AG04450 (cell line): ENCODE measurements at places on chromosomes 7 and 10.

DNA sequence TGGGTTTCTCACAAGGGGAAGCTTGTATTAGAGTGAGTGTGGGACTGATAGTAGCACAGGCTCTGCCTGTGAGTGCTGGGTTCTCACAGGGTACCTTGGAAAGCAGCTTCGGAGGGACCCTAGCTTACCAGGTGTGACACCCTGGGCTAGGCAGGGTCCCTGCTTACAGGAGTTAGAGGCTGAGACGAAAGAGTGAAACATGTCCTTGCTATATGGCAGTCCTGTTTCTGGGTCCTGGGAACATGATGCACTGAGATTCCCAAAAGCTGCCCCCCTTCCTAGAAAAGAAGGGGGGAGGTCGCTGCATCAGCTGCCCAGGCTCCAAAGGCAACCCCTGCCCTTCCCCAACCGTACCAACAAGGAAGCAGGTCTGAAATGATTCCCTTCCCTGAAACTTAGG, 6.3 kb upstream of the ARHGAP22 start:
- DNase-seq = no peak

DNA sequence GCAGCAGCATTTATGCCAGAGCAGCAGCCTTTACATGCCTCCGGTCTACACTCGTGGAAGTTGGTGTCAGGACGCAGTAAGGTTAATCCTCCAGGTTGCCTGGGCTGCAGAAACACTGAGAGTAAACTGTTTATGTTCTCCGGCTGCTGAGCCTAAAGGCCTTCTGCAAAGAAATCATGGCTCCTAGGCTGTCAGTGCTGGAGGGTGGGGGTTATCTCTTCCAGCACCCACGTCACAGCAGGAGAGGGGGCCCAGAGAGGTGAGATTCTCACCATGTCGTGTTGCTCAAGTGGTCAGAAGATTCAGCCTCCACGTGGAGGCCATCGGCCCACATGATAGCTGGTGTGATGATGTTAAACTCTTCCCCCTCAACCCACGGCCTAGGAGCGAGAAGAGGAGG, 41.2 kb downstream of the COL13A1 start:
- no peak for DNase-seq

DNA sequence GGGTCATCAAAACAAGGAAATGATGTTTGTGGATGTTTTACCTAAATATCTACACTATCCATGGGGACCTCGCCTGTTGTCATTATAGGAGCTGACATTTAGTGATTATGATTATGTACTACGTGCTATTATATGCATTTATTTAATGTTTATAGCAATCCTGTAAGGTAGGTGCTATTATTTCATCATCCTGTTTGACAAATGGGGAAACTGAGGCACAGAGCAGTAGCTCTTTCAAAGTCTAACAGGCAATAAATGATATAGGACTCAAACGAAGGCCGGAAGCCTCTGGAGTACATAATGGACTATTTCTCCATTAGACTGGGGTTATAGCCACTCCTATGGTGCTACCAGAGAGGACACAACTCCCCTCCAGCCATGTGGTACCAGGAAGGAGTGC, 60.6 kb upstream of the KDM7A start:
- DNase-seq = no peak

- no peak for DNase-seq
Measured at GRCh38 chr10:60465801-60466200, 76.1 kb upstream of the ANK3 start.

DNA sequence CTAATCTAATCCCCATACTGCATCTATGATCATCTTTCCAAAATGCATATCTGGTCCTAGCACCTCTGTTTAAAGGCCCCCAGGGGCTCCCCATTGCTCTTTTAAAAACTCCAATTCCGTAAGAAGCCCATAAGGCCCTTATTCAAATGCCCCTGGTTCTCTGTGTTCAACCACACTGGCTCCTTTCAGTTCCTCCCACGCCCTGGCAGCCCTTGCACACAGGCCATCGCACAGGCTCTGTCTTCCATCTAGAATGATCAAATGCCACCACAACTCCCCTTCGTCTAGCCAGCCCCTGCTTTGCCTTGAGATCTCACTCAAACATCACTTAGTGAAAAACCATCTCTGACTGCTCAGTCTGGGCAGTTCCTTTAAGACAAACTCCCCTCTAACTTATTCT, 112.9 kb upstream of the LYZL2 start:
- no peak for DNase-seq

GRCh38 chr10:132149917-132150316, 36.8 kb upstream of the DPYSL4 start:
- DNase-seq = no peak

GRCh38 chr7:30348083-30348560, 63.7 kb downstream of the ZNRF2 start:
- DNase-seq = peak; percentile 48

DNA sequence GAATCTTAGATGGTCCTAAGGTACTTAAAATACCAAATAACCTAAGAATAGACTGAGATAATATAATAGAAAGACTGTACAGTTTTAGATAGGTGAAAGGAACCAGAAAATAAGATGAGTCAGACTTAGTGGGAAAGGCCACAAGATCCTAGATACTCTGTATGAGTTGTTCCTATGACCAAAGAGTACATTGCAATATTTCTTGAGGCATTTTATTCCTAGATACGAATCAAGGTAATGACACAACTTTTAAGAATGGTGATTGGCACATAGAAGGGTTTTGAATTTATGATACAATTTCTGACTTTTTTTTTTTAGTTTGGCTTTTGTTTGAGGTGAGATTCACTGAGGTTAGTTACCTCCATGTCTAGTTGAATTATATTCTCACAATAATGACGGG, 30.2 kb downstream of the MGAM start:
- no peak for DNase-seq

DNA sequence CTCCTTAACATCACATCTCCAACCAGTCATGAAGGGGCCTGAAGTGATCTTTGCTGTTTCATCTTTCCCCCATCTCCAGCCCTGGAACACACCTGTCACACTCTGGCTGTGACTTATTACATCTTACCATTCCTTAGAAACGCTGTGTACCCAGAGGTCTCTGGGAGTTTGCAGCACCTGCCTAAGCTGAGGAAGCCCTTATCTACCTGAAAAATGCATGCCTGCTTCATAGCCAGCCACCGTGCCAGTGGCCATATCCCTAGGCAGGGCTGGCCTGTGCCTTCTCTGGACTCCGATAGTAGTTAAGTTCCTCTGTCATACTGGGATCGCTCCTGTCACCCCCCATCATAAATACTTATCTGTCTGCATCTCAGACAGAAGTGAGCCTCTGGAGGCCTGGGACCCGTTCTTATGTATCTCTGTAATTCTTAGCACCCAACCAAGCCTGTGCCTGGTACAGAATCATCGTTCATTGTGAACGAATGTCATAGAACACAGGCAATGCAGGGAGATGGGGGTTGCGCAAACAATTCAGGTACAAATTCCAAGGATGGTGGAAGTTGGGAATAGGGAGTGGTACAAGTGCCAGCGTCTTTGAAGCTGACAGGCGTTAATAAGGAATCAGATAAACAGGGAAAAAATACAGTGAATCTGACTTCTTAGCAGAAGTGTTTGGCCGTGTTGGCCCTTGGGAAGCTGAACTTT, 254.6 kb downstream of the CAMK1D start:
- DNase-seq = no peak

GRCh38 chr10:17062955-17063484, 66.6 kb downstream of the CUBN start:
- DNase-seq = no peak

DNA sequence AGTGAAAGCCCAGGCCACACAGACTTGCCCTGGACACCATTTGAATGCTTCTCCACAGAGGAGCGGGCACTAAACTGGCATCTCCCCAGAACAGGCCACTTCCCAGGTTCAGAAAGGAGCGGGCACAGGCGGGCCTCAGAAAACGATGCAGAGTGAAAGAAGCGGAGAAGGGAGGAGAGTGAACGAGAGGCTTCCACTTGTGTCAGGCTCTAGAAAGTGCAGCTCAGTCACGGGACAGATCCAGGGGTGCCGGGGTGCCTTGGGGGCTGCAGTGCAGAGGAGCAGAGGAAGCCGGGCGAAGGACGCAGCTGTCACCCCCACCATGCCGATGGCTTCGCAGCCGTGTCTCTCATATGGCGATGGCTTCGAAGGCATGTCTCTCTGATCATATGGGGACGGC, 26.1 kb upstream of the PRKAR1B start:
- no peak for DNase-seq

DNA sequence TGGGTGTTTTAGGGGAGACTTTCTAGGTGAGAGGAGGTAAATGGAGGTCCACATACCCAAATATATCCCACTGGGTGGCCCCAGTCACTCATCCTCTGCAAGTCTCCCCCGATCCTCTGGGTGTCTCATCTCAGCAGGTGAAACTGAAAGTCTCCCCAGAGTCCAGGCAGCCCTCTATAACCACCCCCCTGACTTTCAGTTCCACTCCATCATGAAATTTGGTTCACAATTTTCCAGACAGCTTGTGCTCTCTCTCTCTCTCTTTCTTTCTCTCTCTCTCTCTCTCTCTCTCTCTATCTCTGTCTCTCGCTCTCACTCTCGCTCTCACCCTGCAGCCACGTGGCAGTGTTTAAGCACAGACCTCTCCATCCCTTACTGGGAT, 56.7 kb upstream of the ELN start:
- no peak for DNase-seq

DNA sequence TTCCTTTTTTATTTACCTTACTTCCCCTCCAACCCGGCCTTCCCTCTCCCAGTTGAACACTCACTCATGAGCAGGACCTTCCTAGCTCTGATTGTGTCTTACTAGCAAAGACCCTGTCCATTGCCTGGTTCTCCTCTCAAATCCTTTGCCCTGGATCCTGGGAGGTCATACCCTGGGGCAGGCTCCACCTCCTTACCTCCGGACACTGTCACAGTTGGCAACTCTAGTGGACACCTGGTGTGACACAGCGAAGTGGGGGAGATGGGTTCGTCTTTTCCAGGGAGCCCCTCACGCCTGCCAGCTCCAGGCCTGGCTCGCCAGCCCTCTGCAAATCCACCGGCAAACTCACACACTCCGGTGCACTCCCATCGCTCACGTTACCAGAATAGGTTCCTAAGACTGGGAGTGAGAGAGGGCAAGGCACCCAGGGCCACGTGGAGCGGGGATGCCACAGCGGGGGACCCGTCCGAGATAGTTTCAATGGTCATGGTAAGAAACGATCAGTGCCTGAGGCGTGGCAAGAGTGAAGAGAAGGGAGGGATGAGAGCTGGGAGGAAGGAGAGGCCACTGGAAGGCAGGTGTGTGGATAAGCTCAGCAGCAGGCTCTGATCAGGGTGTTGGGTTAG, 30.9 kb upstream of the TMEM72 start:
- no peak for DNase-seq

- DNase-seq = no peak
Measured at GRCh38 chr7:41878309-41879295, 175.7 kb upstream of the INHBA start.

DNA sequence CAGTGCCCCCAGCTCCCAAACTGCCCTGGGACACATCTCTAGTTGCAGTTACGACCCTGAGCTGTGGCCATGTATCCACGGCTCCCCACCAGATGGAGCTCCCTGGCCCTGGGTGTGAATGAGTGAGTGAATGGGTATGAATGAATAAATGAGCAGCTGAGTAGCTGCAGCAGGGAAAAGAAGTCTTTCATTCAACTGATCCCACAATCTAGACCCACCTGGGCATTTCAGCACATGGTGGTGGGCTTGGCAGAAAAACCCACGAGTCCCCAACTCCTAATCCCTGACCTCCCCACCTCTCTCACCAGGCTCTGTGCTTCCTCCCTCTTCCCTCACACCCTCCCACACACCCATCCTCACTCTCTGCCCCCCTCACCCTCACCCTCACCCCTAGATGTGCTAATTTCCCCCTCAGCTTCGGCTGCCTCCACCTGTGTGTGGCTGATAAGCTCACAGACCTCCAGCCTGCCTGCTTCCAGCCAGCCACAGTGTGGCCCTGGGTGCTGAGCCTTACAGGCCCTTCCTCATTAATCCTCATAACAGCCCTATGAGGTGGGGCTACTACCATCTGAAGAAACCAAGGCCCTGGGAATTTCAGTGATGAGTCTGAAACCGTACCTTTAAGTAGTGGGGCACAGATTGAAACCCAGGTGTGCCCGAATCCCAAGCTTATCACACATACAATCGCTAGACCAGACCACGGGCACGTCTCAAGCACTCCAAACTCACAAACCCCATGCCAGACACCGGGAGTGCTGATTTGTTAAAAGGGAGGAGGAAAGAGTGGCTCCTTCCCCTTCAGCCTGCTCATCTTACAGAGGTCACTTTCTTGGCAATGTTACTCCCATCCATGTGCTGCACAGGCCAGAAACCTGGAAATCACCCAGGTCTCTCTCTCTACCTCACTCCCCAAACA, 2.2 kb upstream of the ATP6V1F start:
- peak; percentile 46 for DNase-seq

GRCh38 chr10:59362144-59362958, at the start of gene FAM13C:
FAM13C (minus strand) TSS chr10:59362549; CDS start chr10:59362460, 89 bp downstream.
- no peak for DNase-seq

- no peak for DNase-seq
Measured at GRCh38 chr7:3260401-3260715, 40.7 kb upstream of the SDK1 start.

DNA sequence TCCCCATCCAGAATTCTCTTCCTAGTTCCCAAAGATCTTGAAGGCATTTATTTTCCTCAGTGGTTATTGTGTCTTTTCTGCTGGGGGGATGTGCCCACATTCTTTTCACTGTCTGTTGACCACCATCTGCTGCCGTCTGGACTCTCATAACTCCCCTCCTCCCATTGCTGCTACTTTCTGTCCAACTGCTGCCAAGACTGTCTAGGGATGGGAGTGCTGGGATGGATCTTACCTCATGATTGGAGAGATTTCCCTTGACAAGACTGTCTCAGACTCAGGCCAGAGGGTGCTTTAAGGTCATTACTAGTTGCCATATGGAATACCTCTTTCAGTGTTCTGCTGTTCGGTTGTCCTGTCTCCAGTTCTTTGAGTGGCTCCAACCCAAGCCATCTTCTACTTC, 141.6 kb downstream of the C1GALT1 start:
- DNase-seq = no peak

- DNase-seq = no peak
Measured at GRCh38 chr10:78623578-78624215, 445.1 kb upstream of the ZMIZ1 start.

DNA sequence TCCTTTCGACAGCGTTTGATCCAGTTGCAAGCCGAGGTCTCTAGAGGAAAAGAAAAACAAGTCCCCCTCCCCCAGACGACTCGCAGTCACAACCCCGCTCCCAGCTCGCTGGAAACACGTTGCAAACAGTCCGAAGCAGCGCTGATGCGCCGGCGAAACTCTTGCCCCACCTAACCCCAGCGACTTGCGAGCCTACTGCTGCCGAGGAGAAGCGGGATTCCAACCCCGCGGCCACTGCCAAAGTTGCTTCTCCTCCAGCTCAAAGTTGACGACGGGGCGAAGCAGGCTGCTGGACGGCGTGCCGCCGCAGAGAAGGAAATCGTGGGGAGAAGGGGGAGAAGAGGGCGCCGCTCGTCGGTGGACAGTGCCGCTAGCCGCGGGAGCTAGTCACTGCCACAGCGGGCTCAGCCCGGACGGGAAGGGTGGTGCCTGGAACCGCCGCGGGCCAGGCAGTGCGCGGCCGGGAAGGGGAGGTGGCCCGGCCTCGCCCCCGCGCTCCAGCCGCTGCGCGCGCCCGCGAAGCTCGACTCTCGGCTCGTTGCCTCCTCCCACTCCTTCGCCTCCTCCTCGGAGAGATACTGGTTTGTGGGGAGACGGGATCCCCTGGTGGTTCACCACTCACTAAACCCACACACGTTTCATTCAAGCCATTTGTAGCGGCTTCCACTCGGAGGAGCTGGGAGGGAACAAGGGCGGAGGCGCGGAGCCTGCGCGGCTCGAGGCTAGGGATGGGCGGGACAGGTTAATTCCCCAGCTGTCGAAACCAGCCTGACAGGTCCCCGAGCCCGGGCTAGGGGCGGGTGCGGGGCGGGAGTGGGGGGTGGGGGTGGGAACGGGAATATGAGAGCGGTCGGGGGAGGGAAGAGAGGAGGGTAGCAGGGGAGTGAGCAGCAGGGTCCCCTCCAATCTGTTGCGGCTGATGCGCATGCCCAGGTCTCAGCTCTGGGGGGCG, at the start of gene GPR37:
Gene GPR37, minus strand, starts transcription at position 392 of the 952 bp plus-strand sequence. CDS start 816 bp downstream, outside the sequence.
- DNase-seq = peak; percentile 78
